Stimulated activated CD8-positive, alpha-beta memory T cell treated with anti-CD3 and anti-CD28 coated beads, Interleukin-7, amount 100 ng/mL, for 1 hour (primary cell): ENCODE measurements at places on chromosomes 13 and 19.

- no peak for DNase-seq
Measured at GRCh38 chr13:61728471-61728870, 312.8 kb upstream of the PCDH20 start.

GRCh38 chr19:28019371-28019770 lies 1193.6 kb downstream of the UQCRFS1 start:
- no peak for DNase-seq

DNA sequence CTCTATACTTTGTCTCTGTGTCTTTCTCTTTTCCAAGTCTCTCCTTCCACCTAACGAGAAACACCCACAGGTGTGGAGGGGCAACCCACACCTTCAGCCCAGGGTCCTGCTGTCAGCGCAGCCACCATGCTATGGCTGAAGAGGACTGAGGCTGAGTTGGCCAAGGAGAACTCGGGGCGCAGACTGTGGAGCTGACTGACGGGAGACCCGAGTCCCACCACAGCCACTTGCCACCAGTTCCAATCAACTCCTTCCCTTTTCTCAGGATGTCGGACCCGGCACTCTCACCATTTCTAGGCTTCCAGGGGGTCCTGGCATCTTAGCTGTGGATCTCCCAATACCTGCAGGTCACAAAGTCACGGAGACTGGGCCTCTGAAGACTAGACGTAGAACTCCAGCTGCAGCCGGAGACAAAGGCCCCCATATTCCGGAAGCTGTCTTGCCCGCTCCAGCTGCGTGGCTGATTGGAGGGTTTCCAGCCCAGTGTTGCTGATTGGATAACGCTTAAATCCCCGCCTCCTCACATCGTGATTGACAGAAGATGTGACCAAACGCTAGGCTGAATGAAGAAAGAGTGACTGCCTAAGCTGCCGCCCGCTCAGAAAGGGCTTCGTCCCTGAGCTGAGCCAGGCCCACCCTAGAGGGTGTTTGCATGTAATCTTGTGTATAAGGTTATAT lies 63.6 kb downstream of the ZNF429 start:
- DNase-seq = peak; percentile 79

GRCh38 chr19:10518444-10519361 lies 1.5 kb upstream of the S1PR5 start:
- DNase-seq = no peak

DNA sequence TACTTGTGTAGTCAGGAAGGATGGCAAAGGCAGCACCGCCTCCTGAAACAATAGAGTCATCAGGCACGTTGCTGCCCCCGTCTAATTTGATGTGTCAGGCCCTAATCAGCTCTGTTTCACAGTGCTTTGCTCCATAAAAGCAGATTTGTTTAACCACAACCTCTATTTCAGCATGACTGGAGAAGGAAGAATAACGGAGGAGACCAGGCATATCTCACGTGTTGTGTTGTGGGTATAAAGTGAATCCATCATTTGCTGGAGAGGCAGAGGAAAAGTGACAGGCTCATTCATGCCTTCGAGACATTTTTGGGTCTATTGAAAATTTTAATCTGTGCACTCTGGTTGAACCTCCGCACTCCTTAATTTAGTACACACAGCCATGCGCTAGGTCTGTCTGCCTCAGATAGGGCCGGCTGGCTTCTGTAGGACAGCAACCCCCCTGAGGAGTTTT lies 940.4 kb upstream of the SLC10A2 start:
- no peak for DNase-seq

- DNase-seq = no peak
Measured at GRCh38 chr19:18214779-18215433, 11.1 kb upstream of the RAB3A start.

DNA sequence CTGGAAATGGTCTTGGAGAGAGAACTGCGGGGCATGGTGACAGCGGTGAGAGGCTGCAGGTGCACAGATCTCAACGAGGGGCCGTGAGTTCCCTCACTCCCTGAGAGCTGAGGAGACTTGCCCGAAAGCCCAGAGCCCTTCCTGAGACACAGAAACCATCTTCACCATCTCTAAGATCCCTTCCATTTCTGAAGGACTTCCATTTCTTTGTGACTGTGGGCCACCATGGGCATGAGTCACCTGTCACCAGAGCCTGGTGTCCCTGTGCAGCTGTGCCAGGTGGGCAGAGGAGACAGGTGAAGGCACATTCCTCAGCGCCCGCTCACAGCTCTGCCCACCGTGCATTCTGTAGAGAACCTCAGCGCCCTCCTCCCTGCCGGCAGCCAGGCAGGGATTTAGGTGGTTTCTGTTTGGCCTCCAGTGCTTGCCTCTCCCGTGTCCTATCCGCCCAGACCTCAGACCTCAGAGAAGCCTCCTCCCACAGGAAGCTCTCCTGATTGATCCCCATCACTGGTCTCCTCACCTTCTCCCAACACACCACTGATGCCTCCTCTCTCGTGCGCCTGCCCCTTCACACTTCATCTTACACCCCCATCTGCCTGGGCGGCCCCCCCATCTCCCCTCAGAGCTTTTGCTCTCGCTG lies 24.2 kb downstream of the SH3GL1 start:
- no peak for DNase-seq

GRCh38 chr19:19169236-19170052 lies 619 bp downstream of the MEF2B start:
- no peak for DNase-seq

- no peak for DNase-seq
Measured at GRCh38 chr13:99527301-99527700, 26.0 kb downstream of the TM9SF2 start.

GRCh38 chr19:45168767-45169351 lies 8.1 kb upstream of the NKPD1 start:
- DNase-seq = no peak

- DNase-seq = no peak
Measured at GRCh38 chr19:30752876-30753275, 380.7 kb downstream of the ZNF536 start.

DNA sequence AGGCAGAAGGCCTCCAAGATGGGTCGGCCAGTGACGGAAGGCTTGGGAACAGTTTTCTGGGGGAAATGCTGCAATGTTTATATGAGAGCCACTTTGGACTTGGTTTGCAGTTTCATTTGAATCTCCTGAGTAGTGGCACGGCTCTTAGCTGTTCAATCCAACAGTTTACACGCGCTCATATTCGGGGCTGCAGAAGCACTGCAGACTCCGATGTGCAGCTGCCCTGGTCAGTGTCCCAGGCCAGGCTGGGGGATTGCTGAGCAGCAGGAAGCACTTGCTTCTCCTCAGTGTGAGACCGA lies 31.7 kb downstream of the CEBPG start:
- DNase-seq = no peak

DNA sequence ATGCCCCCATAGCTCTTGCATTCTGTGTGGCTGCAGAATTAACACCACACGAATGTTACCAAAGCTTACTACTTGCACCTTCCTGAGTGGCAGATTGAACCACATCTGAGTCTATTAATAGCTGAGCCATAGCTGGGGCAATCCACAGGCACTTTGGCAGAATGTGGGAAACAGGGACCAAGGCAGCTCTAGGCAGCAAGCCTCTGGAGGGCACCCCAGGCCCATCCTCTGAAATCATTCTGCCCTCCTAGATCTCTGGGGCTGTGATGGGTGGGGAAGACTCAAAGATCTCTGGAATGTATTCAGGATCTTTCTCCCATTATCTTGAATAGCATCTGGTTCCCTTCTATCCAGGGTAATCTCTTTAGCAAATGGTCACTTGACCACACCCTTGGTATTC lies 139.3 kb downstream of the TNFRSF19 start:
- DNase-seq = no peak

DNA sequence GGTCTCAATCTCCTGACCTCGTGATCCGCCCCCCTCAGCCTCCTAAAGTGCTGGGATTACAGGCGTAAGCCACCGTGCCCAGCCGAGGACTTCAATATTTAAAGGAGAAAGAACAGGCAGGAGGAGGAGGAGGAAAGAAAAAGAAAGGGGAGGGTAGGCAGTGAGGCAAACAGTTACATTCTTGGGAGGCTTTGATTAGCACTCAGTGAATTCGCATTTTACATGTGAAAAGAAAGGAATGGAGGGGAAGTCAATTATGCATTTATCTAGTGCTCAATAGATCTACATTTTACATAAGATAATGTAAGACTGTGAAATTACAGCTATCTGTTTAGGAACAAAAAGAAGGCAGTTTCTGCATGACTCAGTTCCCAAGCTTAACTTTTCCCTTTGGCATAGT lies 30.9 kb upstream of the CXCL17 start:
- DNase-seq = no peak

DNA sequence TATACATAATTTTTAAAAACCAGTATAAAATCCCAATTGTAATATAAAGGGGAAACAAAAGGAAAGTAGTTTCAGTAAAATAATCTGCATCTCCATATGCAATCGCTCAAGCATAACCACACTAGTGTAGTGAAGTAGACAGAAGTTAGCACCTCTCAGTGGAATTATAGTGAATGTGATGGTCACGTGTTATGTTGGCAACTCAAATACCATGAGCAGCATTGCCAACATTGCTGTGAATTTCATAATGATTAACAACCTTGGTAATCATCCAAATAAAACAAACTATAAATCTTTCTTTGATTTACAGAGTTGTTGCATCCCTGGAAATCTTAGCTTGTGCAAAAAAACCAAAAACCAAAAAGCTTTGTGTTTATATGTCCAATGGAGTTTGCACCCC lies 77.3 kb upstream of the SIAH3 start:
- DNase-seq = no peak

DNA sequence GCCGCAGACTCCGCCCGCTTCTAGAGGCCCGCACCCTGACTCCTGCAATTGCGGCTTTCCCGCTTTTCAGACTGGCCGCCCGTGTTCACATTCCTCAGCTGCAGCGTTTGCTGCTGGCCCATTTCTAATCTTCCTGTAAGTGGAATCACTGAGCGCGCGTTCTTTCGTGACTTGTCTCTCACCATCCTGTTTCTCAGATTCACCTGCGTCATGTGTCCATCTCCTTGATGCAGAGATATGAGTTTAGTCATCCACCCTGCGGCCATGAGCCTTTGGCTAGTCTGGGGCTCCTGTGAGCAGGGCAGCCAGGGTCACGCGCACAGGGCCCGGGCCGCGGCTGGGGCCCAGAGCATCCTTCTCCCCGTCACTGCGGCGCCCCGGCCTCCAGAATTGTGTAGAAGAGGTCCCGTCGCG lies 110.0 kb downstream of the CRYL1 start:
- no peak for DNase-seq

DNA sequence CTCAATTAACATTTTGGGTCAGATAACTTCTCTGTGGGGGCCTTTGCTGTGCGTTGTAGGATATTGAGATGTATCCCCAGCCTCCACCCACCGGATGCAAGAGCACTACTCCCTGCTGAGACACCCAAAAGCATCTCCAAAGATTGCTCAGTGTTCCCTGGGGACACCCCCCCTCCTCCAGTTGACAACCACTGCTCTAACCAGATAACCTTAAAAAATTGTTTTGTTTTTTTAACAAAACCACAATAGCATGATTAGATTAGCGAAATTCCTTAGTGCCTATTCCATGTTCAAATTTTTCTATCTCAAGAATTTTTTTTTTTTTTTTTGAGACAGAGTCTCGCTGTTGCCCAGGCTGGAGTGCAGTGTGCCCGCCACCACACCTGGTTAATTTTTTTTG lies 2.6 kb upstream of the EPN1 start:
- no peak for DNase-seq

DNA sequence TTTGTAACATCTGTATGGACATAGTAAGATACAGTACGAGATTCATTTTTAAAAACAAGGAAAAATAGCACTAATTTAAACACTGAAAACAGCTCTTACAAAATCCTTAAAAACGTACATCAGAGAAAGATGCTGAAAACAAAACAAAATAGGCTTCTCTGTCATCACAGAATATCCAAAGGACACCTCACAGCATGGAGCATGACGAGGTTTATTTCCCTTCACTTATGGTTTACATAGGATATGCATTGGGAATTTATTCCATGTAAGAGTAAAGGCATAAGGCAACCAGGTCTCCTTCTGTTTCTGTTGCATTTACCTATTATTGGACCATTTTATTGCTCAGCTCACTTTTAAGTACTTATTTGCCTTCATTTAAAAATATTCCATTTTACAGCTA lies 3.0 kb downstream of the KCTD12 start:
- DNase-seq = no peak

GRCh38 chr19:35116072-35116801 lies 614 bp downstream of the FXYD3 start:
- no peak for DNase-seq

DNA sequence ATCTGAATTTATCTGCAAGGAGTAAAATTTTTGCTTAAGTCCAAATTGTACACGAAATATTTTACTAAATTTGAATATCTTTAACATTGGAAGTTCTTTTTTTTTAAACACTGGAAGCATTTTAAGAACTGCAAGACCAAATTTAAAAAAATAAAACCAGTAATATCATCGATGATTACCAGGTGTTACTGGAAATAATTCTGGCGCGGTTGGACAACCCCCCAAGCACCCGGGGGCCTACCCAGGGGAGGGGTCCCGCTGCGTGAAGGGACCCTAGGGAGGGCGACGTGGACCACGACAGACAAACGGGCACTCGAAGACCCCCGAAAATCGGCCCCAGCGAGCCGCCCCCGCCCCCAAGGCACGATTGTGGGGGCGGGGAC lies 12.6 kb upstream of the JSRP1 start:
- no peak for DNase-seq

DNA sequence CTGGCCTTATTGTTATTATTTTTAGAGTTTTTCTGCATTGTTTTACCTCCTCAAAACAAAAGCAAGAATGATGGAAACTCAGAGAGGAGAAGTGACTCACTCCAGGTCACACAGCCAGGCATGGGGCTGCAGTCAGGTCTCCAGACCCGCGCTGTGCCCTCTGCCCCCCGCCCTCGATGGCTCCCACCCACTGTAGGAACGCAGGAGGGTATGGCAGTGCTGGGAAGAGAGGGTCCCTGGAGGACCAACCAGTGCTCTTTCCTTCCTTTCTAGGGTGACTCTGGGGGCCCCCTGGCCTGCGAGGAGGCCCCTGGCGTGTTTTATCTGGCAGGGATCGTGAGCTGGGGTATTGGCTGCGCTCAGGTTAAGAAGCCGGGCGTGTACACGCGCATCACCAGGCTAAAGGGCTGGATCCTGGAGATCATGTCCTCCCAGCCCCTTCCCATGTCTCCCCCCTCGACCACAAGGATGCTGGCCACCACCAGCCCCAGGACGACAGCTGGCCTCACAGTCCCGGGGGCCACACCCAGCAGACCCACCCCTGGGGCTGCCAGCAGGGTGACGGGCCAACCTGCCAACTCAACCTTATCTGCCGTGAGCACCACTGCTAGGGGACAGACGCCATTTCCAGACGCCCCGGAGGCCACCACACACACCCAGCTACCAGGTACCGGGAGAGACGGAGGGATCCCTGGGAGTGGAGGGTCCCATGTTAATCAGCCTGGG lies 5.6 kb downstream of the TIMM13 start:
- no peak for DNase-seq

- DNase-seq = no peak
Measured at GRCh38 chr19:48806518-48806817, 4.4 kb downstream of the BCAT2 start.

DNA sequence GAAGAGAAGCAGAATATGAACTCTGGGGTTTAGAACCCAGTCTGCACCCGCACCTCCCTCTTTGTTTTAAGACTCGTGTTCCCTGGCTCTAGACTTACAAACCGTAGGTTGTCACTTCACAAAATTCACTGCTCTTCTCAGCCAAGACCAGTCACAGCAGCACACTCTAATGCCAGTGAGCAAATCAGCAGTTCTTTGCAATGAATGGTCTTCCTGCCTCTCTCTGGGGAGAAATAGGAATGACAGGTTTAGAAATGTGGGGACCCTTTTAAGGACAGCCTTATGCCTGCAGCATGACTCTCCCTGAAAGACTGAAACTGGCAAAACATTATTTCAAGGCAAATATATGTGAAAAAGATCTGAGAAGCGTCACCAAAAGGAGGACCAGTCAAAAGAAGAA lies 156.9 kb downstream of the KCTD15 start:
- DNase-seq = no peak
